LHCN-M2 (cell line): ENCODE measurements at places on chromosomes 7 and 10. TPM values are rescaled to one million over a fixed set of nuclear protein-coding genes. Genes with fewer than 3 reads are reported as not detected.

DNA sequence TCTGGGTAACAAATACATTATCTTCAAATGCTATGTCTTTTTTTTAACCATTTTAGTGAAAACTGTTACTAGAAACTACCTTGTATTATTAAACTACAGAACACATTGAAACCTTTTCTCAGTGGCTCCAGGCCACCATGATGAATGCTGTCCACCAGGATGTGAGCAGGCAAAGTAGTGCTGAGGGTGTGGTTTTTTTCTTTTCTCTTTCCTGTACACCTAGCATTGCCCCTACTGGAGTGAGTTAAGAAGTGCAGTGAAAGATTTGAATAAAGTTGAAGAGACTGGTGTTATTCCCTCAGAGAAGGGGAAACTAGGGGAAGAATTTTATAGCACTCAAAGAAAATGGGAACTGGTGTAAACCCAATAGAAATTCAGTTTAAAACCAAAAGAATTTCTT lies 120.0 kb upstream of the SAMD8 start:
- peak; percentile 35 for DNase-seq

DNA sequence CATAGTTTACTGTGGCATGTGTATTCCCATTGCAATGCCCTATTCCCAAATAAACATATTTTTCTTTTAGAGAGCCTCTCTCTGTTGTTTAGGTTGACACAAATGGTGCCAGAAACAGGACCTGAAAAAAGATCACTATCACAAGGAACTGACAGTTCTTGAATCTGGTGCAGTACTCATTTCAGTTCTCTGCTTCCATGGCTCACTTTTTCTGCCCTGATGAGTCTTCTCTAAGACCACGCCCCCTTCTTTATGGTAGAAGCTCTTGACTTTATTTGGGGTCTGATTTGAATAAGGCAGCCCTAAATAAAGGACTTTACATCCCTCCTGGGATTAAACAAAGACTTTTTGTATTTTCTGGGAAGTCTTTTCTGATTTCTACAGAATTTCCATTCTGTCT lies 3.5 kb upstream of the CCDC126 start:
- DNase-seq: no peak

GRCh38 chr10:17217631-17218232 lies 10.3 kb upstream of the VIM start:
- DNase-seq: peak; percentile 87

The IGFBP1 gene
- total RNA-seq: 0.23 and 1.2 TPM in 2 replicates
